ENCODE measurements at places on chromosomes 6 and 20.

- DNase-seq, result no peak
These were observed 102.6 kb upstream of the DUSP22 start for GRCh38 chr6:189676-190075.

GRCh38 chr6:154245506-154245905 is 111.1 kb downstream of the IPCEF1 start:
- no peak for DNase-seq

GRCh38 chr6:119862719-119863118 is 513.2 kb upstream of the MAN1A1 start:
- DNase-seq, result no peak

- no peak for DNase-seq
These were observed 73.6 kb upstream of the TIAM2 start for GRCh38 chr6:154921482-154921881.

- DNase-seq, result no peak
These were observed 127.4 kb downstream of the GJA10 start for GRCh38 chr6:90021711-90022110.

DNA sequence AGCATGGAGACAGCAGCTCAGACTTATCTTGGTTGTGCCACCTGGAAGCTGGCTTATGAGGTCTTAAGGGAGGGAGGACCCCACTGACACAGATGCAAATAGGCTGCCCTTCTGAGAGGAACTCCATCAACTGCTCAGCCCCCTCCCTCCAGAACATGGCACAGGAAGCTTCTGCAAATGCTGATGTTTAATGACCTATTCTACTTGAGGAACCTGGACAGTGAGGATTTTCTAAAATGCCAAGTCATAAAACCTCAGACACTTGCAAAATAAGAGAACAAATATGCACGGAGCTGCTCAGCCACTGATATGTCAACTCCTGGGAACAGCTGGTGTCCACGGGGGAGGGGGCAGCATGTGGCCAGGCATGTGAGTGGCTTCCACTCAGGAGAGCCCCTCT is 3.5 kb downstream of the CST9 start:
- no peak for DNase-seq

DNA sequence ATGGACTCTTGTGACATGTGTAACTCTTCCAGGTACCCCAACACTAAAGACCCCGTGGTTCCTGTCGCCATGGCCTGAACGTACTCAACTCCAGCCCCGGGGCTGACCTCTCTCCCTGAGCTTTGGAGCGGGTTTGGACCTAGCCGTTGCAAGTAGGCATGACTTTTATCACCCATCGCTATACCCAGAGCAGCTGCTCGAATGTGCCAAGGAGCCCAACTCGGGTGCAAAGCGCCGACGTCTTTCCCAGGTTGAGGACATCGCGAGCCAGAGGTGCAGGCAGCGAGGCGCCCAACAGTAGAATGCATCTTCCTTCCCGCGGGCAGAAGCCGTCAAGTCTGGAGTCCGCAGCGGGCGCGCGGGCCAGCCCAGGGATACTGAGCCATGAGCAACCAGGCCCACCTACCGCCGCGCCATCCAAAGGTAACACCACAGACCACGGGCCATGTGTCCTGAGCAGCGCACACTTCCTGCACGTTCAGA is 5.7 kb upstream of the LAMP5 start:
- no peak for DNase-seq

DNA sequence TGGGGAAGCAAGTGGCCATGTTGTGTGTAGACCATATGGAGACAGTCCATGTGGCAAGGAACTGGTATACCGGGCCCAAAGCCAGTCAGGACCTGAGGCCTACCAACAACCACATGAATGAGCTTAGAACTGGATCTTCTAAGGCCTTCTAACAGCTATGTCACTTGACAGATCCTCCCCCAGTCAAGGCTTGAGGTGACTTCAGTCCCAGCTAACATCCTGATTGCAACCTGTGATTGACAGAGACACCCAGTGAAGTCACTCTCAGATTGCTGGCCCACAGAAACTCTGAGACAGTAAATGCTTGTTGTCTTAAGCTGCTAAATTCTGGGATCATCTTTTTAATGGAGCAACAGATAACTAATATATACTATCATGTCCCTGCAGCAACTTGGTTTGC is 32.9 kb downstream of the AHI1 start:
- DNase-seq, result no peak

DNA sequence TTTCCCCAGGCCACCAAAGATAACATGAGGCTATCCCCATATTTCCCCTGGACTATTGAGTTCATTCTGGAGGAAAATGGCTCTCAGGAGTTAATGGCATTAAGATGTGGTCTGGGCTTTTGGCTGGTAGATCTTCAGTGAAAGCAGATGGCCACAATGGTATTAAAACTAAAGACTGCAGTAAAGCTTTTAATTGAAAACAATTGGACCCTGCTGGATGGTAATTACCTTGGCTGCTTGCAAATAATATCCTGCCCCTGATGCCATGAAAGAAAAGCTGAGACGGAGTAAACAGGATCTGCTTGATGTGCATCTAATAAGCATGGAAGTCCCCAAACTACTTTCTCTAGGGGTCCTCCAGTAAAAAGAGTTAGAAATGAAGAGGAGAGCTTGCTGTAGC is 255.8 kb downstream of the QKI start:
- DNase-seq, result no peak

DNA sequence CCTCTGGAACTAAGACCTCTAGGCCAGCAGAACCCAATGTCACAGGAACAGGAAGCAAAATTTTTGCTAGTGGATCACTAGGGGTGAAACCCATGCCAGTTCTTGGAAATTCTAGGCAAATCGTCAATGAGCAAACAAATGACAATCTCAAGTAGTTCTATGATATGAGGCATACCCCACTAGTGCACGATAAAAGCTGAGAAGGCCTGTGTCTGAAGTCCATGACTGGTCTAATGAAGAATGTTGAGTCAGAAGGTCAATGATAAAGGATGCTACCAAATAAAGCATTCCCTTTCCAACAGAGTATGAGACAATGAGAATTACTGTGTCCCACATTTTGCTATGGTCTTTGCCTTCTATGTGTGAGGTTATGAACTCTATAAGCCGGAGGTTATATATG is 149.4 kb upstream of the NOX3 start:
- no peak for DNase-seq

DNA sequence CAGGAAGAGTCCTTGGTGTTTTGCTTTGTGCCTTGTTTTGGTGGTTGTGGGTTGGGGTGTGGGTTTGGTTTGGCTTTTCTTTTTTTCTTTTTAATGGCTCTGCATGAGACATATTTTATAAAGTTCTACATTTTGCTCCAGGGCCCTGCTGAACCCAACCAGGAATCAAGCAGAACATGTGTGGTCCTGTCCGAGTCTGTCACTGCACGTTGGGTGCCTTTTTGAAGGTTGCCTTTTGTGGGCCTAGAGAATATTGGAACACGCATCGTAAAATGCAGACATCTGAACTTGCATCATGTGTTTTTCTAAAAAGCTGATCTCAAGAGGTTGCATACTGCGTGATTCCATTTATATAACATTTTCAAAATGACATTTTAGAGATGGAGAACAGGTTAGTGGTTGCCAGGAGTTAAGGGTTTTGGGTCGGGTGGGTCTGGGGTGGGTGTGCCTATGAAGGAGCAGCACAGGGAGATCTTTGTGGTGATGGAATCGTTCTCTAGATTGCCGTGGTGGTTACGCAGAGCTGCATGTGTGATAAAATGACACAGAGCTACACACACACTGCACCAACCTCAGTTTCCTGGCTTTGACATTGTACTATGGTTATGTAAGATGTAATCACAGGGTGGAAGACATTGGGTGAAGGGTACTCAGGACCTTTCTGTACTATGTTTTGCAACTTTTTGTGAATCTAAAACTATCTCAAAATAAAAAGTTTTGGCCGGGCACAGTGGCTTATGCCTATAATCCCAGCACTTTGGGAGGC is 80.2 kb downstream of the EYA2 start:
- no peak for DNase-seq

- no peak for DNase-seq
These were observed 67.1 kb upstream of the RBM24 start for GRCh38 chr6:17214106-17214505.

- no peak for DNase-seq
These were observed 144.4 kb upstream of the MAN1A1 start for GRCh38 chr6:119493980-119494379.

GRCh38 chr6:46996860-46997641 is 45.1 kb downstream of the ADGRF1 start:
- DNase-seq, result no peak

DNA sequence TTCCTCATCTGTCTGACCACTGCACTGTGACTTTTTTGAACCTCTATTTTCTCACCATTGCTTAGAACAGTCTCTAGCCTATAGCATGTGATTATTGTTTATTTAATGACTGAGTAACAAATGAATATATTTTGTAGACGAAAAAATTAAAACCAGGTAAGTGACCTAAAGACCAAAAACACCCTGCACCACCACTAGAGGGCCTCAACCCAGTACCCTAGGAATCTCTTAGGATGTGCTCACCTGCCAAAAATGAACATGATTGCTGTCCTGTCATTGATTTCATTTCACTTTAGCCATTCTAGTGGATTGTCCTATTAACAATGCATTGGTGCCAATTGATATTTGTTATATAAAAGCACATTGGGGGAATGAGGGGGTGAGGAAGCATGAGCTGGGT is 199.1 kb downstream of the COL9A1 start:
- peak; percentile 6 for DNase-seq

DNA sequence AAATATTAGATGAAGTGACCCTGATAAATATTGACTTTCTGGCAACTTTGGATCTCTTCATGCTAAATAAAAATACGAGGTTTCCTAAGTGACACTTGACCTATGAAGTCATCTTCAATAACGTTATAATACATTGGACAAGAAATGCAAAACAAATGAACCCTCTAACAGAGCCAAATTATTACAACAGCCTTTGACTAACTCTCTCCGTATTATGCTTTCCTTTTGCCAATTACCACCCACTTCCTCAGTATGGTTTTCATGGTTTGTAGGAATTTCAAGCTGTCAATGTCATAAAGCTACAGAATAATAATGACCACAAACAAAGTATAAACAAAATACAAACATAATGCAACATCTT is 210.5 kb downstream of the MOXD1 start:
- no peak for DNase-seq

- no peak for DNase-seq
These were observed 1509.0 kb downstream of the GRIK2 start for GRCh38 chr6:102902471-102902870.

- no peak for DNase-seq
These were observed 56.7 kb downstream of the GJA10 start for GRCh38 chr6:89950879-89951391.
